ENCODE measurements at places on chromosomes 1 and 21. TPM values are rescaled to one million over a fixed set of nuclear protein-coding genes. Genes with fewer than 3 reads are reported as not detected.

SPRR3 gene
- not detected for total RNA-seq

SH2D5 gene
- total RNA-seq: 0.31 TPM

CR1L gene
- not detected for total RNA-seq

HSF2BP gene
- 4.1 TPM for total RNA-seq

AIM2 gene
- total RNA-seq: 19.7 TPM

PLPP3 gene
- 33.2 TPM for total RNA-seq

C1QA gene
- 4.7 TPM for total RNA-seq

FASLG gene
- not detected for total RNA-seq

HNRNPCL1 gene
- total RNA-seq: not detected

PRCC gene
- total RNA-seq: 27.9 TPM

TMOD4 gene
- not detected for total RNA-seq

RGS18 gene
- total RNA-seq: 0.94 TPM

NPPA gene
- total RNA-seq: not detected

SPRR1B gene
- not detected for total RNA-seq

CPLANE2 gene
- total RNA-seq: 15.0 TPM

EPS8L3 gene
- not detected for total RNA-seq

A3GALT2 gene
- total RNA-seq: not detected

EDN2 gene
- total RNA-seq: not detected

CDCA8 gene
- total RNA-seq: 1.9 TPM

OR6K3 gene
- not detected for total RNA-seq

ST6GALNAC5 gene
- 41.0 TPM for total RNA-seq

NADK gene
- 30.0 TPM for total RNA-seq

CDC20 gene
- 6.9 TPM for total RNA-seq

CSF1 gene
- total RNA-seq: 3.8 TPM

IFFO2 gene
- 5.0 TPM for total RNA-seq

CA14 gene
- total RNA-seq: 1.3 TPM

CD244 gene
- not detected for total RNA-seq

DIO1 gene
- not detected for total RNA-seq

LAMC1 gene
- total RNA-seq: 45.7 TPM

BGLAP gene
- total RNA-seq: 1.9 TPM

PYHIN1 gene
- total RNA-seq: not detected

KRTAP12-2 gene
- not detected for total RNA-seq

NDUFS5 gene
- total RNA-seq: 218 TPM

LCK gene
- total RNA-seq: not detected

MYOG gene
- total RNA-seq: not detected

LCE3E gene
- total RNA-seq: not detected

RNF186 gene
- total RNA-seq: not detected

CCDC30 gene
- total RNA-seq: 23.5 TPM

ICOSLG gene
- total RNA-seq: 0.31 TPM

OR6N1 gene
- total RNA-seq: not detected

MPL gene
- not detected for total RNA-seq

FAM131C gene
- total RNA-seq: 1.9 TPM

IL19 gene
- total RNA-seq: not detected

CNR2 gene
- total RNA-seq: not detected

ORC1 gene
- total RNA-seq: 2.2 TPM

OR2M5 gene
- not detected for total RNA-seq

LCE2C gene
- total RNA-seq: not detected

ZBTB7B gene
- total RNA-seq: 0.94 TPM

NBPF20 gene
- 10.6 TPM for total RNA-seq

S100B gene
- 9.4 TPM for total RNA-seq

TAF13 gene
- 35.4 TPM for total RNA-seq

AVPR1B gene
- not detected for total RNA-seq

ARMH1 gene
- 10.6 TPM for total RNA-seq

CTSS gene
- 4.4 TPM for total RNA-seq
